ENCODE measurements at places on chromosomes 12 and 14.

DNA sequence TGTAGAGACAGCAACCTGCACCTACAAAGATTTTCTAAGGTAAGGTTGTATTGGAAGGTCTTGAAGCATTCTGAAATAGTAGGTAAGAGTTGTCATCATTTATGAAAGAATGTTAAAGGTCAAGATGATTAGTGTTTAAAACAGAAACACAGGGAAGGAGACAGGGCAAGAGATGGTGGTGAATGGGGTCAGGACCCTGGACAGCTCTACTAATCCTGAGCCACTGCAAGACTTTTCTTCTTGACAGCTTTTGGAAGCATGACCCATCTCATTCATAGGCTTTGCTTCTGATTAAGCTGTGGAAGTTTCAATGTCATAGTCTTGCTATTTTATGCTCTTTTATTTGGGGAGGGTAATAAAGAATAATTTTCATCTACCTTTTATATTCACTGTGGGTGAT lies 75.5 kb upstream of the CAND1 start:
- peak; percentile 33 for DNase-seq

- no peak for DNase-seq
Observed at GRCh38 chr12:53120685-53121525, 17.6 kb downstream of the SOAT2 start.

DNA sequence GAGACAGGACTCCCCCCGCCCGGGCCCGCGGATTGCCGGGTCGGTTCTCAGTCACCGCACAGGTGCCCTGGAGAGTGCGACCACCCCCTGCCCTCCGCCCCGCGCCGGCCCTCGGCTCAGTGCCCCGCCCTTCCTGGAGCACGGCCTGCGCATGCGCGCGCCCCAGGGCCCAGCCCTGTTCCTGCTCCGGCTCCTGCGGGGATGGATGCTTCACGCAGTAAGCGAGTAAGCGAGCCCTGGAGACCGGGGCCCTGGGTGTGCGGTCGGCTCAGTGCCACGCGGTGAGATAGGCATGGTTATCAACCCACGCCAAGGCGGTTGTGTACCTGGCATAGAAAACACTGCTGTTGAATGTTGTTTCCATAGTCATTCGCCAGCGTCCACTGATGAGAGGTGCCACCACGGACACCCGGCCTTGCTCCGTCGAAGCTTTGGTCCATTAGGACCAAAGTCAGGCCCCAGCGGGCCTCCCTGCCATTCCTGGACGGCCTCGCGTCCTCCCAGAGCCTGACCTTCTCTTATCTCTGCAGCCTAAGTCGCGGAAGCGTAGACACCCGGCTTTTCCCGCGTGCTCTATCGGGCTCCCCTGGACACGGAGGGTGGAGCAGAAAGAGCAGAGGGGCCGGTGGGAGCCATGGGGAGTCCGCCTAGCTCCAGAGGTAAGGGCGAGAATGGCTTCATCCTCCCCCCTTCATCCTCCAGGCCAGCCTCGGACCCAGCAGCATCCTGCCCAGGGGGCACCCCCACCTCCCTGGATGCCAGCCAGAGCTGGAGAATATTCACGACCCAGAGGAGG lies 90.6 kb downstream of the PAPOLA start:
- DNase-seq, result peak; percentile 55

GRCh38 chr12:78617683-78618082 lies 246.9 kb upstream of the SYT1 start:
- DNase-seq, result no peak

- DNase-seq, result no peak
Observed at GRCh38 chr12:6887460-6887859, 14.4 kb upstream of the SPSB2 start.

DNA sequence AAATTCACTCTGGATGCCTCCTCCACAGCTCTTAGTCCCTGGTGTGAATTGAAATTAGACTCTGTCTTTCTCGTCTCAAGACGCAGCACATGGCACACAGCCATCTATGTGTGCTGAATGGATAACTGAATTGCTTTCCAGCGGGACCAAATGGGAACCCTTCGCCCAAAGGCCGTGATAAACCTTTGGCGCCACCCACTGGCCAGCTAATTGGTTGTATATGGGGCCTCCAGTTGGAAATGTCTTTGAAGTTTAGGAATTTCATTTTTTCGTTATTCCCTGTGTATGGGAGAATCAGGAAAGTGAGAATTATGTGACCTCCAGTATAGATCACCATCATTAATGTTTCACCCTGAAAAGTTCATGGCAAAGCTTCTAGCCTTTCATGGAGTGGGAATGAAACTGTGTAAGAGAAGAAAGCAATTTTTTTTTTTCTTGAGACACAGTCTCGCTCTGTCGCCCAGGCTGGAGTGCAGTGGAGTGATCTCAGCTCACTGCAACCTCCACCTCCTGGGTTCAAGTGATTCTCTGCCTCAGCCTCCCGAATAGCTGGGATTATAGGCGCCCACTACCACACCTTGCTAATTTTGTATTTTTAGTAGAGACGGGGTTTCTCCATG lies 9.8 kb upstream of the HSP90AA1 start:
- peak; percentile 79 for DNase-seq

GRCh38 chr12:89521364-89522223 lies 3.0 kb downstream of the GALNT4 start:
- no peak for DNase-seq

- DNase-seq, result no peak
Observed at GRCh38 chr12:99978152-99978551, 6.6 kb downstream of the ANKS1B start.

DNA sequence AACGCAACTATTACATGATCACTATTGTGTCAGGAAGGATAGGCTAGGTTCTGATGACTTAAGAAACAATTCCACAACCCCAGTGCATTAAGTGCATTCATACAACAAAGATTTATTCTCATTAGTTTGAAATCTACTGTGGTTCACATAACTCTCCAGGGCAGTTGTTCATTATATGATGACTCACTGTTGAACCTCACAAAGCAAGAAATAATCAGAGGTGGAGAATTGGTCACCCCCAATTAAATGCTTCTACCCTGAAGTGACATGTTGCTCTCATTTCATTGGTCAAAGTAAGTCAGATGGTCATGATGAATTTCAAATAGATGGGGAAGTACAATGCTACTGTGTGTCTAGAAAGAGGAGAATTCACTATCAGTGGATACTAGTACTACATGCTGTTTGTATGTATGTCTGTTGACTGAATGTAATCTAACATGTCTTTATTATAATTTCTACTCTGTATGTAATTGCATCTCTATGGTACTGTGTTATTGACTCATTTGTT lies 6.1 kb upstream of the HELB start:
- DNase-seq, result no peak

DNA sequence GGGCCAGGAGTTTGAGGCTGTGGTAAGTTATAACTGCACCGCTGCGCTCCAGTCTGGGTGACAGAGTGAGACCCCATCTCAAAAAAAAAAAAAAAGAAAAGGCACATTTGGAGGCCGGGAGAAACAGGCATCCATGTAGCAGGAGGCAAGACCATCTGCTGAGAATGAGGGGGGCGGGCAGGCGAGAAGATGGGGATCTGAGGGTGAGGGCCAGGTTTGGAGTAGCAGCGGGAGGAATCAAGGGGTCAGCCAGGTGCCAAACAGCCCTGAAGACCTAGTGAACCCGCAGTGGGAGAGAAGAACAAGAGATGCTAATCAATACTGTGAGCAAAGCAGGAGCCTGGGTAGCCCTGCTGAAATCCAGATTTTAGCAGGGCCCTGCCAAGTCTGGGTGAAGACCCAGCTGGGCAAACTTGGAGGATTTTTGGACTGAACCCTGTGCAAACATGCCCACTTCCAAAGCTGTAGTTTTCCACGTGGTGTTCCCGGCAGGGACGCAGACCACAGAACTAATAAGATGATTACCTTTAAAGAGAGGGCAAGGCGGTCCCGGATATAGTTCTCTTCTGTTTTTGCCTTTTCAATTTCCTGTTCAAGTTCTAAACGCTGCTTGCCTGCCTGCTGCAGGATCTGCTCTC lies 61.0 kb downstream of the NIN start:
- DNase-seq, result no peak

- no peak for DNase-seq
Observed at GRCh38 chr12:16437281-16437816, 89.9 kb downstream of the MGST1 start.

GRCh38 chr12:46209914-46210872 lies 58.6 kb downstream of the SLC38A1 start:
- no peak for DNase-seq

DNA sequence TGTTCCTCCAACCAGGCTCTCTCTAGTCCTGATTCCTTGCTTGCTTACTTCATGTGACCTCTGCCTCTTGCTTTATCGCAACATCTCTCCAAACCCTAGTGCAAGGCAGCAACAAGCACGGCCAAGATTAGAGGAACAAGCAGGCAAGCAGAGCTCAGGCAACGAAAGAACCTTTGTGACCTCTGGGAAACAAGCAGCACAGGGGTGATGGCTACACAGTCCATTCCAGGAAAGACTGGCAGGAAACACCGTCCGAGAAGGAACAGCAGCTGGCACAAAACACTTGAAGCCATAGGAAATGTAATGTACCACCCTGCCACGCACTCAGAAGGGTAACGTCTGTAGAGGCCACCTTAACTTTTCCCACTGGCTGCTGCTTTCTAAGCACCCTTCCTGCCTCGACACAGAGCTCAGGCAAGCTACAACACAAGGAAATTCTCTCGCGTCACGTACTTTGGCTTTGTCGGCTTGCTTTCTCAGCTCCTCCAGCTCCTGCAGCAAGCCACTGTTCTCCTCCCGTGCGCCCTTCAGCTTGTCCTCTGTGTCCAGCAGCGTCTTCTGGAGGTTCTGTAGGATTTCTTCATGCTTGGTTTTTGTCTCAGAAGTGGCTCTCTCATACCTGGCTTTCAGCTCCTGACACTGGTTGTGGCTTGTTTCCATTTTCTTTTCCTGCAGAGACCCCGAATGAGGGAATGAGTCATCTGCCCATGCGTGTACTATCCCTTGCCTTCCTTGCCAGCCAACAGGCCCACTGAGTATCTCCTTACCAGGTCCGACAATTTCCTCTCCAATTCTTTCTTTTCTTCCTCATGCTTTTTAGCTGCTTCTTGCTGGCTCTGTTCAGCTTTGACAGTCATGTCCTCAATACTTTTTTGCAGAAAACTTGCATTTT lies 61.4 kb upstream of the VPS33A start:
- no peak for DNase-seq

DNA sequence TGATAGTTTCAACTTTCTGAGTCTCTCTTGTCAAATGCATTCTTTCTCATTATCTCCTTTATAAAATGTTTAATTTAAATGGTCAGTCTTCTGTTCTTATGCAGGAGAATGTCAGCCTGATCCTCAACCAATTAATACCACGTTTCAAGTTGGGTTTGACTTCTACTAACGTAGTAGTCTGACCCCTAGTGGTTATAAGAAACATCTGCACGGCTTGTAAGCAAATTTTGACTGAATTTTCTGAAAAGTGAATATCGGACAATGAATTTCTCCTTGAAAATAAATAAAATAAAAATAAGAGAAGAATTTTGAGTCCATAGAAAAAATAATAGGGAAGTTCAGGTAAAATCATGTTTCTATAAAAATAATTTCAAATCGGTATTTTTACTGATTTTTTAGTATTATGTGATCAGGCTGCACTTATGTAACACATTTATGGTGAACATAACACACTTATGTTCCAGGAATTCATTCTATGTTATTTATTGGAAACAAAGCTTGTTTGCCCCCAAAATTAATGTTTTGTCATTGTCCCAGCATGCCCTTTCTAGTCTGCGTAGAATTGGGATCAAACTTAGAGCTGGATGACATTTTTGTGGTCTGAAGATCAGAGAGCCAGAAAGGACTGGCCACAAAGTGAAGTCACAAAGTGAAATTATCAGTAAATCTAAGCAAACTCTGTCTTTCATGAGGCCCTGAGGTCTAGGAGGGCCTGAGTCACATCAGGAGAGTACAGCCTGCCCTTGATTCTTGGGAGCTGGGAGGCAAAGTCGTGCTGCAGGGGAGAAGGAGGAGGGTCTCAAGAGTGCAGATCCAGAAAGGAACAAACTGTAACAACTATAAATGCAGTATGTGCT lies 101.2 kb upstream of the STXBP6 start:
- DNase-seq, result peak; percentile 65

- DNase-seq, result no peak
Observed at GRCh38 chr14:103989034-103989433, 46.7 kb upstream of the RD3L start.

DNA sequence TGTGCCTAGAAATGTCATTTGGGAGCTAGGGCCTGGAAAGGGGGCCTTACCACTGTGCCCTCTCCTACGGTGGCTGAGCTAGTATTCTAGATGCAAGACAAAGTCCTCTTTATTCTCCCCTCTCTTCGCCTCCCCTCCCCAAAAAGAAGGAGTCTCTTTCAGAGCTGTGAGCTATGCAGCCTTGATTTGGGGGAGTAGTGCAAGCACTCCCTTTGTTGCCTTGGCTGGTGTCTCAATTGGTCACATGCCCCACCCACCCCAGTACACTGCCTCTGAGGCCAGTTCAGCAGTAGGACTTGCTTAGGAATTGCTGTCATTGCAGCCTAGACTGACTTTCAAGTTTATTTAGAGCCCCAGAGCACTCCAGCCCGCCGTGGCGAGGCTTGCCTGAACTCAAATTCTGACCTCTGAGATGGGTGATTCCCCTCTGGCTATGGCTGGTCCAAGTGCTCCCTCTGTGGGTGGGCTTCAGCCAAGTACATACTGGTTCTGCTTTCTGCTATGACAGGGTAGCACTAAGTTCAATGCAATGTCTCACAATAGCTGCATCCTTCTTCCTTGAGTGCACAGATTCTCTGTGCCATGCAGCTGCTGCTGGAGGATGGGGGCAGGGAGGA lies 37.0 kb upstream of the FBXO33 start:
- peak; percentile 7 for DNase-seq

DNA sequence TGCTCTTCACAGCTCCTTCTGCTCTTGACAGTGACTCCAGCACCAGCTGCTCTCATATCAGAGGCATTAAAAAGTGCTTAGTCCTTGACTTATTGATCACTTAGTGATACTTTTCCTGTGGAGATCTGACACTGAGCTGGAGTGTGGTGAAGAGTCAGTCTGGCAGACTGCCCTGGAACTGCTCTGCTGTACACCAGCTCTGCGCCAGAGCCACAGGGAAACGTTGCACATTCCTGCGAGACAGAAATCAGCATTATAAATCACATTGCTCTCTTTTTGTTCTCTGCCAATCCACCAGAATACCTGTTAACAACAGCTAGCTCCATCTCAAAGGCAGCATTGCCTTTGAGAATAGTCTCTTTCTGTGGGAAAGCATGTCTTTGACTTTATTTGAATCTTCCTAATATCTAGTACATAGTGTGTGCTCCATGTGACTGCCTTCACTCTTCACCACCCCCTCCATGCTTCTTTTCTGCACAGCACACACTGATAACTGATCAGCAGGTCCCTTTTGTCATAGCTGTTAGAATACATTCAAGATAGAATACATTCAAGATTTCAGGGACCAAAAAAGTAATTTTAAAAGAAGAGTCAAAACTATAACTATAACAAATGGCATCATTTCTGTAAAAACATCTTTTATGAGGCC lies 48.2 kb upstream of the VSX2 start:
- peak; percentile 24 for DNase-seq

- DNase-seq, result peak; percentile 71
Observed at GRCh38 chr12:51421266-51421884, 3.3 kb upstream of the SLC4A8 start.

- DNase-seq, result peak; percentile 44
Observed at GRCh38 chr12:20486233-20486632, 117.9 kb downstream of the PDE3A start.

GRCh38 chr14:54935958-54936357 lies 33.3 kb upstream of the GCH1 start:
- peak; percentile 53 for DNase-seq

GRCh38 chr12:105221583-105222283 lies 14.2 kb downstream of the APPL2 start:
- DNase-seq, result no peak

Measured in fibroblast of skin of abdomen (primary cell).